SK-N-SH (cell line): ENCODE measurements at places on chromosomes 1 and 21. TPM values are rescaled to one million over a fixed set of nuclear protein-coding genes. Genes with fewer than 3 reads are reported as not detected.

RAB3B gene
- polyA plus RNA-seq = 10.2 and 12.4 TPM in 2 replicates

CLCA4 gene
- not detected in 2 replicates for polyA plus RNA-seq

GJC2 gene
- polyA plus RNA-seq = 0.92 and 0.97 TPM in 2 replicates

THEMIS2 gene
- 4.1 and 4.9 TPM in 2 replicates for polyA plus RNA-seq

ICOSLG gene
- polyA plus RNA-seq = 0.43 and 0.52 TPM in 2 replicates

CCDC185 gene
- not detected in 2 replicates for polyA plus RNA-seq

KTI12 gene
- polyA plus RNA-seq = 13.7 and 13.9 TPM in 2 replicates

TCHH gene
- not detected in 2 replicates for polyA plus RNA-seq

RPTN gene
- polyA plus RNA-seq = not detected in 2 replicates

CBS gene
- 15.1 and 19.9 TPM in 2 replicates for polyA plus RNA-seq

KCNJ6 gene
- polyA plus RNA-seq = not detected in 2 replicates

FCER1G gene
- 0.34 and 0.61 TPM in 2 replicates for polyA plus RNA-seq

ATP1A4 gene
- polyA plus RNA-seq = not detected in 2 replicates

NEGR1 gene
- polyA plus RNA-seq = 0.21 TPM in 2 replicates

S100A3 gene
- polyA plus RNA-seq = 11.8 and 13.1 TPM in 2 replicates

CYP4A11 gene
- not detected in 2 replicates for polyA plus RNA-seq

IL10 gene
- not detected in 2 replicates for polyA plus RNA-seq

ACKR1 gene
- polyA plus RNA-seq = 0.02 TPM in 1 of 2 replicates, not detected in the other

APCS gene
- not detected in 2 replicates for polyA plus RNA-seq

CRYAA gene
- not detected in 2 replicates for polyA plus RNA-seq

SHC1 gene
- 338 and 395 TPM in 2 replicates for polyA plus RNA-seq

SLC25A34 gene
- 1.2 and 1.4 TPM in 2 replicates for polyA plus RNA-seq

B3GALT5 gene
- 0.35 and 0.36 TPM in 2 replicates for polyA plus RNA-seq

CYP4A22 gene
- polyA plus RNA-seq = not detected in 2 replicates

SLC5A3 gene
- 3.0 and 3.2 TPM in 2 replicates for polyA plus RNA-seq

LRRC38 gene
- polyA plus RNA-seq = 0.02 TPM in 1 of 2 replicates, not detected in the other

OTUD3 gene
- 2.6 and 3.3 TPM in 2 replicates for polyA plus RNA-seq

REN gene
- not detected in 2 replicates for polyA plus RNA-seq

MTARC2 gene
- polyA plus RNA-seq = 6.0 and 6.1 TPM in 2 replicates

RIPPLY3 gene
- polyA plus RNA-seq = 0.03 TPM in 2 replicates

HSPG2 gene
- polyA plus RNA-seq = 10.7 and 28.9 TPM in 2 replicates

RGS16 gene
- 0.79 and 1.7 TPM in 2 replicates for polyA plus RNA-seq

LRRC71 gene
- 0.03 TPM in 1 of 2 replicates, not detected in the other for polyA plus RNA-seq

WNT3A gene
- not detected in 2 replicates for polyA plus RNA-seq

LRRC53 gene
- polyA plus RNA-seq = not detected in 2 replicates

PM20D1 gene
- not detected in 2 replicates for polyA plus RNA-seq

SELENBP1 gene
- 0.11 and 0.16 TPM in 2 replicates for polyA plus RNA-seq

SLC5A9 gene
- polyA plus RNA-seq = not detected in 2 replicates

RNF186 gene
- not detected in 2 replicates for polyA plus RNA-seq

DAB1 gene
- polyA plus RNA-seq = 2.3 and 2.9 TPM in 2 replicates

NHLH1 gene
- polyA plus RNA-seq = 0.16 and 0.18 TPM in 2 replicates

TFF2 gene
- not detected in 2 replicates for polyA plus RNA-seq

PAPPA2 gene
- polyA plus RNA-seq = 0.02 and 0.03 TPM in 2 replicates

ITGB3BP gene
- polyA plus RNA-seq = 9.9 and 12.8 TPM in 2 replicates

S100A1 gene
- 0.18 TPM in 1 of 2 replicates, not detected in the other for polyA plus RNA-seq

HDAC1 gene
- polyA plus RNA-seq = 172 and 226 TPM in 2 replicates

GUCA2B gene
- polyA plus RNA-seq = not detected in 2 replicates

PLA2G2F gene
- polyA plus RNA-seq = not detected in 2 replicates

OR10R2 gene
- polyA plus RNA-seq = not detected in 2 replicates

FLG2 gene
- not detected in 2 replicates for polyA plus RNA-seq

SPRR1A gene
- not detected in 2 replicates for polyA plus RNA-seq

RIPK4 gene
- 7.0 and 11.0 TPM in 2 replicates for polyA plus RNA-seq

CORT gene
- 0.26 and 0.29 TPM in 2 replicates for polyA plus RNA-seq

UMODL1 gene
- not detected in 2 replicates for polyA plus RNA-seq
